ENCODE measurements at places on chromosomes 3 and 15. TPM values are rescaled to one million over a fixed set of nuclear protein-coding genes. Genes with fewer than 3 reads are reported as not detected.

Gene SCG3
- 0.05 TPM for total RNA-seq

Gene KLHL40
- not detected for total RNA-seq

Gene CD80
- not detected for total RNA-seq

Gene C3orf49
- total RNA-seq, result not detected

Gene SERINC4
- total RNA-seq, result 0.05 TPM

Gene ISL2
- total RNA-seq, result 0.05 TPM

DNA sequence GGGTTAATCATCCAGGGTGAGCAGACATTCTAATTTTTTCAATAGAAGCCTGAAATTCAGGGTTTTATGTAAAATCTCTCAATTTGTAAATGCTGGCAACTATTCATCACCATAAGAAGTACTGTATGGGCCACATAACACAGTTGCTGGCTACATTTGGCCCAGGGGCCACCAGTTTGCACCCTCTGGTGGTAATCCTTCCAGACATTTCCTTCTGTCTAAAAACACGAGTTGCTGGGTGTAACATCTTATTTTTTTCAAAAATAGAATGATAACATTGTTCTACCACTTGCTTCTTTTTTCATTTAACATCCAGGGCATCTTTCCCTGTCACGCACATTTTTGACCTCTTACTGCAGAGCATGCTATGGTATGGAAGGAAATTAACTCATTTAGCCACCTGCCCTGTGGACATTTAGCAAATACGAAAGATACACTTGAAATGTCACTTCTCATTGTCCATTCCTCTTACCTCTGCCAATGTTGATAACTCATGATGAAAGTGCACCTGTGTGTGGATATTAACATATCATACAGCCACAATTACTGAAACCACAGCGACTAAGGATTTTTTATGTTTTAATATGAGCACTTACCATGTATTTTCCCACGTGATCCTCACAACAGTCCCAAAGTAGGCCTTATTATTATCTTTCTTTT is 117.5 kb upstream of the ARHGEF3 start:
- no peak for DNase-seq

DNA sequence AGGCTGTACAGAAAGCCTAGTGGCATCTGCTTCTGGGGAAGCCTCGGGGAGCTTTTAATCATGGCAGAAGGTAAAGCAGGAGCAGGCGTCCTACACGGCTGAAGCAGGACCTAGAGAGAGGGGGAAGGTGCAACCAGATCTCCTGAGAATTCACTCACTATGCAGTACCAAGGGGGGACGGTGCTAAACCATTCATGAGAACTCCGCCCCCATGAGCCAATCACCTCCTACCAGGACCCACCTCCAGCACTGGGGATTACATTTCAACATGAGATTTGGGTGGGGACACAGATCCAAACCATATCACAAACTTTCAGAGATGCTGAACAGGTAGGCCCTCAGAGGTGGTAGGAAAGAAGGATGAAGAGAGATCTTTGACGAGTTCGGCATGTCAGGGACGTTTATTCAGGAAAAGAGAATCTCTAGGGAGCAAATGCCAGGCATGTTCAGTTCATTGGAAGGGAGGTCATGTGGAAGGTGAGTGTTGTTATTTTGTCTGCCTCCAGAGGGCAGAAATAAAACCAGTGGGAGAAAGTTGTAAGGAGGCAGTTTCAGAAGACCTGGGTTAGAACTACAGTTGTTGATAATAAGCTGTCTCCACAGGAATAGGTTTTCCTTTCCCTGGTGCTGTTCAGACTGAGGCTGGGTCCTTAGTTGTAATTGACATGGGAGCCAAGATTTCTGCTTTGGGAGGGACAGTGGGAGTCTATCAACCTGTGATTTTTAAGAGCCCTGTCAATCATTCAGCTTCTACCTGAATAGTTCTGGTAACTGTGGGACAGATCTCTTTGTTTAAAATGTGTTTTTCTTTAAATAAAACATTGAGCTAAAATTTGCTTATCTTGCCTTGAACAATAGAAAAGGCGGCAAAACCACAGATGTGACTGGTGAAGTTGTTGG is 4.3 kb upstream of the FNDC3B start:
- peak; percentile 62 for DNase-seq

DNA sequence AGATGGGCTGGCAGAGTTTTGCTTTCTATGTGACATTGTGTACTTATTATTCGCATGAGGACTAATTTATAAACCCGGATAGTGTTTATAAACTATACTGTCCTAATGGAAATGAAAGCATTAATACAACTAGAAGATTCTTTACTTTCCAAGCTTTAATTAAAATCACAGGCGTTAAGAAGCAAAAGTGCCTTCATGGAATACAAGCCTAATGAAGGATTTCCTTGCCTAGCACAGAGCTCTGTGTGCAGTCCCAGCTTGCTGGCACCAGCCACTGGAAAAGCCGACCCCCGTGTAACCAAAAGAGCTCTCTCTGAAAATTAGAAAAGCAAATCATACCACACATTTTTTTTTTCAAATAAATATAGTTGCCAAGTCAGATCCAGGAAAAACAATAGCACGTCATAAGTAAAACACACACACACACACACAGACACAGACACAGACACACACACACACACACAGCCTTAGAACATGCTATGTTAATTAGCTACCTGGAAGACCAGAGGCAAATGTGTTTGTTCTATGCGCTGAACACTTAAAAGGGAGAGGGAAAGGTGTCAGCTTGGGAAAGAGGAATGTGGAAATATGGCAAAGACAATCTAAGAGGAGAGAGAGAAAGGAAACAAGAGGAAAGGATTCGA is 1084.2 kb downstream of the TUSC7 start:
- DNase-seq, result no peak

DNA sequence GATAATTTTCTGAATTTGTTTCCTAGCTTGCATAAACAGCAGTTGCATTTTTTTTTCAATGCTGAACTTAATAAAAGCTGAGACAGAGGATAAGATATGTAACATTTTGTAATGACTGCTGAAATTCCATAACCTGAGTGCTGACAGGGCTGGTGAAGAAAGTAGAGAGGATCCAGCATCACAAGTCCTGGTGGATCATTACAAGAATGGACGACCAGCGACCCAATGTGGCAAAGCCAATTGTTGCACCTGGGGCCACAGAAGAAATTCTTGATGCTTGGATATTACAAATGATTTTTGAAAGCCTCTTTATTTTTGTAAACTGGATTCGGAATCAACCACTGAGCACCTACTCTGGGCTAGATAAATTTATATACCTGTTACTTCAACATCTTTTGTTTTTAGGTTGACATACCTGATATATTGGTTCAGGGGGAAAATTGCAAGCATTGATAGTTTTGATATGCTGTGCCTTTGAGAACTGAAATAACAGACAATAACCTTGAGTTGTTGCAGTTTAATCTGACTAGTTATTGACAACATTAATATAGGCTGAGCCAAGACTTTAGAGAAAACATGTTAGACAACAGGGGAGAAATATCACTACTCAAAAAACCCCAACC is 3.9 kb upstream of the ACTL6A start:
- peak; percentile 58 for DNase-seq

GRCh38 chr15:76038512-76038911 is 21.3 kb upstream of the TMEM266 start:
- no peak for DNase-seq

GRCh38 chr15:31352911-31353811 is 26.5 kb downstream of the KLF13 start:
- DNase-seq, result peak; percentile 90

DNA sequence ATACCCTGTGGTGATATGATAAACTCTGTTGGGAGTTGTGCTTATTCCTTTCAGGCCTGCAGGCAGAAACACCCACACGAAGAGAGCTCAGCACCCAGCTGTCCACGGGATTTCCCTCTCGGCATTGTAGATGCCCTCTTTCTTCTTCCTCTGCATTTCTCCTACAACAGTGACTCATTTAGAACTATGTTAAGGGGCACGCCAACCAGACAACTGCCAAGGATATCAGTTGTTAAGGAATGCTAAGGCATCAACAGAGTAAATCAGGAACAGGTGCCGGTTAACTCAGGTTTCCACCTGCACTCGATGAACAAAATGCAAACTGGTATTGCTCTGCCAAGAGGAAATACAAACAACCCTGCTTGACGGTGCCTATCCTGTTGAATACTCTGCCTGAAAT is 270.0 kb upstream of the PEX5L start:
- DNase-seq, result peak; percentile 70

- peak; percentile 19 for DNase-seq
Observed at GRCh38 chr3:115512565-115513415, 110.5 kb upstream of the GAP43 start.

DNA sequence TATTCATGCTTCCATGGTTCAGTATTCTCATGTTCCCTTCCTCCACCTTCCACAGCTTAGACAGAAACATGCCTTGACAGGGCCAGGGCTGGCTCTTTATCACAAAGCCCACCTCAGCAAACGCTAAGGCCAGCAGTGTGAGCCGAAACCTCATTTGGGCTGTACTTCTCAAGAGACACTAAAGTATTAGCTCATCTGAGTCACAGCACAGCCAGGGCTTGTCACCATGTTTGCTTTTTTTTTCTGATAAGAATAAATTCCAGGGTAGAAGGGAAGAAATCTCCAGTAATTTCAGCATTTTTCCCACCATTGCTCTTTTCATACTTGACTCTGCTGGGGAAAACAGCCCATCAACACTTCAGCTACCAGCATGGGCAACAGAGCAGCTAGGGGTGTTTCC is 95.4 kb downstream of the MYLK start:
- DNase-seq, result no peak

DNA sequence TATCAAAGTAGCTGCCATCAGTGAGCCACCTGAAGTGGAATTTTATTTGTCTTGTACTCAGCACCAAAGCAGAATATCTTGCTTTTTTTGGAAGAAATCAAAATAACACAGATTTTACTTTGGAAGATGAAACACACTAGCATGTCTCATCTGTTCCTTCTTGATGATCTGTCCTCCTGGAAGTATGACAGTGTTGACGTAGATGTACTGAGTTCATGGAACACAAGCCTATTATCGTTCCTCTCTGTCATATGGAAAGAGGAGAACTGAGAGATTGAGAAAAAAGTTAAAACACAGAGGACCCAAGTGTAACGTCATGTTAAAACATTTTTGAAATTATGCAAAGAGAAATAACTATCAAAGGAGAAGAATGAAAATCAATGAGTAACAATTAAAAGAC is 340.2 kb downstream of the ROBO2 start:
- no peak for DNase-seq

DNA sequence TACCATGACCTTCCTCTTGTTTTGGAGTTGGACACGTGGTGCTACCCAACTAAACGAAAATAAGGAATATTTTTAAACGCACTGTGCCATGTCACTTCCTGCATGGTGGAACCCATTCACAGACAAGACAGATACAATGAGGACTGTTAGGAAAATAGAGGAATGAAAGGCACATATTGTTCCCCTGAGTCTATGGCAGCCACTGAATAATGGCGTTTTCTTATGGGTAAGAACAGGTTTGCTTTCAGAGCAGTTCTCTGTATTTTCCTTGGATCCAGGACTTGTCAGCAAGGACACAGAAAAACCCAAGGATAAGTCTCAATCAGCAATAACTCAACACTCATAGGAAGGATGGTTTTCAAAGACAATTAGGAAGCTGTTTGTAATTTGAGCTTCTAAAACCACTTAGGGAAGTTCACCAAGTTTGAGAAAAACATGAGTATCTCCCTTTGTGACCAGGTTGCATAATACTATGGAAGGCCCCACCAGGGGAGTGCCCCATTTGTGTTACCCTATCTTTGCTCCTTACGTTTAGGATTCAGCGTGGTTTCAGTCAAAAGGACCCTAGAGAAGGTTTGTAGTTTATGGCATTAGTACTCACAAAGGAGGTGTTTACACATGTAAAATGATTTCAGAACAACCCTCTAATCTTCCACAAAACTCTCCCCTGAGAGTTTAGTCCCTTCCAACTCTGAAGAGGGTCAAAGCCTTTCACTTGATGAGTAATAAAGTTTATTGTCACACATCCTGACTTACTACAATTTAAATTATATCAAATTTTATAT is 487.2 kb upstream of the ATP11B start:
- no peak for DNase-seq

GRCh38 chr3:94406595-94406994 is 343.7 kb downstream of the NSUN3 start:
- peak; percentile 73 for DNase-seq

DNA sequence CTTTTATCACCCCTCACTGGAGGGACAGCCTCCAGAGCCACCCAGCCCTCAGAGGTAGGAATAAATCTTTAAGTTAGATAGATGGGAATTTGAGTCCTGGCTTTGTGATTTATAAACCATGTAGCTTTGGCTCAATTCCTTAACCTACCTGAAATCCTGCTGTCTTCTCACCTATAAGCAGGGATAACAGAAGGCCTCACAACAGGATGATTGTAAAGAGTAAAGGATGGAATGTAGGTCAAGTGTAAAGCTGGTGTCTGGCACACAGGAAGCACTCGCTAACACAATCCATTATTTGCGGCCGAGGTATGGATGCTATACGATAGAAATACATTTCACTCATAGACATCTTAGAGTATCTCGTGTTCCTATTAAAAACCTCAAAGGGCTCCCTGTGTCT is 162.9 kb upstream of the LRTM1 start:
- no peak for DNase-seq

DNA sequence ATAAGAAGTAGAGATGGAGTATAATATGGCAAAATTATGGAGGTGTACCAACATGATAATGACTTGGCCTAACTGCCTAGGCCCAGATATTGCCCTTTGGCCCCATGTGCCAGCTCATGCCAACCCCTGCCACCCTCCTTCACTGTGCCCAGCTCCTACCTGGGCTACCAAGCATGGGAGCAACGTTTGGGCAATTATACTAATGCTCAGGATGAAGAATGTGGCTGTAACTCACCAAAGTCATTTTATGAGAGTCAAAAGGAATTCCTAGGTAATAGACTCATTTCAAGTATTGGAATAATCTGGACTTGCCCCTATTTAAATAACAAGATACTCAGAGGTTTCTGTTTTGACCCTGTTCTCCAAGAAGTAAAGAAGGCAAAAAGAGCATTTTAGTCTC is 240.2 kb upstream of the IL12A start:
- peak; percentile 77 for DNase-seq

- DNase-seq, result no peak
Observed at GRCh38 chr3:169404520-169404890, 259.0 kb downstream of the MECOM start.

DNA sequence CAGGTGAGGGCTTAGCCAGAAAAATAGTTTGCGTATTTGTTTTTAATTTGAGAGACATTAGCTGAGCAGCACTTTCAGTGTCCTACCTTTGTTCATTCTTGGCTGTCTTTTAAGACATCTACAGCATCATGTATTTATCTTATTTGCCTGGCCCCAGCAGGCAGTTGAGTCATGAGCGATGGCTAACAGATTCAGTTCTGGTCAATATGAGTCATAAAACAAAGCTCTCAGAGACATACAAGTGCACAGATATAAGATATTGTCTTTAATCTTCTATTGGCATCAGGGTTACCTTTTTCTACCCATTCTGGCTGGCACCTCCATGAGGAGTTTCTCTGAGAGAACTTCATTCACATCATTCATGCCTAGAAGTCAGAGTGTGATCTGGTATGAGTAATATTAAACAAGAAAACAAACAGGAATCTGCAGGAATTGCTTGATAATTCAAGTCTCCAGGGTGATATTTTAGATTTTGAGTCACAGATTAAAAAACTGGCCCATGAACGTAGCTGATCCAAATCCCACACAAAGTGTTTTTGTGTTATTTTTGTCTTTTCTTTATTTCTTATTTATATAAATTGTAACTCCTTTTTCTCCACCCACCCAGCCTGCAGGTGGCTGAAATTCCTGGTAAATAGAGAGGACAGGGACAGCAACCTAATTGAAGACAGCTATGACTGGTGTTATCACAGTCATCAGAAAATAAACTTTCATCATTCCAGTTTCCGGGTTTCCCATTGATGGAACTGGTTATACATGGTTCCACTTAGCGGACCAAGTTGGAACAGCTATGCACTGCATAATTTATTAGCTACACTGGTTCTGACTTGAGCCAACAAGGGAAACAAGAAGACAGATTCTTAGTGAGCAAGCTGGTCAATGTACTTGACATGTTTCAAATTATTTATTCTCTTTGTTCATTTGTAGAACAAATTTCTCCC is 47.3 kb downstream of the PLSCR2 start:
- DNase-seq, result peak; percentile 37
